ENCODE measurements at places on chromosomes 3 and 15.

GRCh38 chr3:103047640-103048039 lies 612.8 kb downstream of the ZPLD1 start:
- DNase-seq: no peak

- DNase-seq: no peak
These were observed 32.4 kb upstream of the SETMAR start for GRCh38 chr3:4270720-4271119.

GRCh38 chr15:50377867-50378751 lies 23.1 kb upstream of the GABPB1 start:
- no peak for DNase-seq

GRCh38 chr3:168884353-168884903 lies 779.1 kb downstream of the MECOM start:
- no peak for DNase-seq

- no peak for DNase-seq
These were observed 36.8 kb upstream of the SUCLG2 start for GRCh38 chr3:67691207-67691606.

GRCh38 chr3:52777959-52778805 lies 783 bp downstream of the ITIH1 start:
- DNase-seq: no peak

DNA sequence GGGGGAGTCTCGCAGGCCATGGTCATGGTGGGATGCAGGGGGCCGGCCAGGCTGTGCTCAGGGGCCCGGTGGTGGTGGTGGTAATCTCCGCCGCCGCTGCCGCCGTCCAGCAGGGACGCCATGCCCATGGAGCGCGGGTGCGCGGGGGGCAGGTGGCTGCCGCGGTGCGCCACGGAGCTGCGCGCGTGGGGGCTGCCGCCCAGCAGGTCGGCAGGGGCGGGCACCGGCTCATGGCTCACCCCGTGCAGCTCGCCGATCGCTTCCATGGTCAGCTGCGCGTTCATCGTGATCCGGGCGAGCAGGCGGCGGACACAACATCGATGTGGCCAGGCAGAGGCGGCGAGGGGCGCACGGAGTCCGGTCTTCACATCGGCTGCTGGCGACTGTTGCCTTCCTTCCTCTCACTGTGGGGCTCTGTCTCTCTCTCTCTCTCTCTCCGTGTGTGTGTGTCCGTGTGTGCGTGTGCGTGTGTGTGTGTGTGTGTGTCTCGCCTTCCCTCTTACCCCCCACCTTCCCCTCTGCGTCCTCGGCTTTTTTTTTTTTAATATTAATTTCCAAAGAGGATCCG lies 451 bp downstream of the ONECUT1 start:
- DNase-seq: no peak

DNA sequence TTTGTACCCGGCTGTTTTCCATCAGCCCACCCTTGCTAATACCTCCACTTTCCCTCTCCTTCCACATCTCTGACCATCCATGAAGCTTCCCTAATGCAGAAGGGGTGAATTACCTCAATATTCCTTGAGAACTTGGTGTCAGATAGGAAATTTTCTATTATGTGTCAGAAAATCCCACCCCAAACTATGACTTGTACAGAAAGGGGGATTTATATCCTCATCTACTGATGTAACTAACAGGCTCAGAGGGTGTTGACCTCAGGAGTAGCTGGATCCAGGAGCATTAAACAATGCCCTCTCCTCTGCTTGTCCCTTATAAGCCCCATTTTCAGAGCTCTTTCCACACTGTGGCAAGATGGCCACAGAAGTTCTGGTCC lies 242.8 kb upstream of the TLE3 start:
- no peak for DNase-seq

DNA sequence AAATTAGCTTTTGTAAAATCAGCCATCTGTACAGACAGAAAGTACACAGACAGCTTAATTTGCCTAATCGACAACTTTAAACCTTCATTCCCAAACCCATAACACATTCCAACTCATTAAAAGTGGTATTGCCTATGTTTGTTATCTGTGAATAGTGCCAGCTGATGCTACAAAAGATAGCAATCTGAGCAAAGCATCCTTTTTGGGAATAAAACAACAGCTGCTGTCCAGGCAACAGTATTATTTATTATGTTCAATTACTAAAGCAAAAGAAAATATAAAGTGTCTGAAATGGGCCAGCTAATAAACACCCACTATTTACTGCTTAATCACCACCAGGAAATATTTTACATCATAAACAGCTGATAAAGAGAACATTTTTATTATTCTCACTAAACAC lies 134.8 kb upstream of the ABI3BP start:
- no peak for DNase-seq

- no peak for DNase-seq
These were observed 28.6 kb upstream of the NDUFB4 start for GRCh38 chr3:120567370-120568201.

DNA sequence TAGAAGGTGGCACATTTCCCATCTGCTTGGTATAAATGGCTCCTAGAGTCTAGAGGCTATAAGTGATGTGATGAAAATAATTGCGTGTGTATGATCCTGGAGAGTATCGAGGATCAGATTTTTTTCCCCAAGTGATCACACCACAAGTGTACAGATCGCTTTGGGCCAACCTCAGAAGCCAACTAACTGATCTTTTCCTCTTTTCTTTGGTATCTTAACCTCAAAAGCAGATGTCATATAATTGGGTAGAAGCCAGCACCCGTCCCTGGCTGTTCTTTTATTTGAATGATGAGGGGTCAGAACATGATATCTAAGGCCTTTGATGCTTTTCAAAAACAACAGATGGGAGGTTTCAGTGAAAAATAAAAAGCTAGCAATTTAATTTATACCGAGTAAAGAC lies 3.3 kb downstream of the P2RY14 start:
- DNase-seq: no peak

- no peak for DNase-seq
These were observed 117.2 kb downstream of the OXSM start for GRCh38 chr3:25907081-25907480.

DNA sequence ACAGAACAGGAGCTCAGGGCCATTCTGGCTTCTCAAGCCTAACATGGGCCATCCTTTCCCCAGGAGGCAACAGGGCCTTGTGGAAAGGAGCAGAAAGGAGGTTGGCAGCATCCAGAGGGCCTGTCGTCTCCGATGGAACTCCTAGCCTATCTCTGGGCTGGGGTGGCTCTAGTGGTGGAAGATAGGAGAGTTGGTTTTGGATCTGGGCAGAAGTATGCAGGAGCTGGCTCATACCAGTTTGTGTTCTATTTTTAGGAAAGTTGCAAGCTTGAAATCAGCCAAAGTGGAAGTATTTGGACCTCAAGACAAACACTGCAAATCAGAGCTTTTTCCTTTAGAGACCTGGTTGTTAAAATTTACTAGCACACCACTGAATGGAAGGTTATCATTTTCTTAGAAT lies 35.4 kb upstream of the XCR1 start:
- DNase-seq: no peak

DNA sequence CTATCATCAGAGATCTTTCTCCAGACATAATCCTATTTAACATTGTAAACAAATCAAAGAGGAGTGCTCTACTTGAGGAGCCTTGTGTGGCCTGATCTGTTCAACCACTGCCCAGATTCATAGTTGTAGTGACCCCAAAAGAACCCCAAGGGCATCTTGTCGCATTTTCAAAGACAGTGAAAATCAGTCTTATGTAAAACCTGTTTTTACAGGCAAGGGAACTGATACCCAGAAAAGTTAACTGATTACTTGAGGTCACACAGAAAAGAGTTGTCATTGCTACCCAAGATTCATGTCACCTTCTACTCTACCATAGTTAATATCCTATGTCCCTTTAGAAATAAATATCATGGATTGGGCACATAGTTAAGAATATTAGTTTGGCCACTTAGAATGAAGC lies 40.5 kb upstream of the ARPP21 start:
- DNase-seq: no peak

DNA sequence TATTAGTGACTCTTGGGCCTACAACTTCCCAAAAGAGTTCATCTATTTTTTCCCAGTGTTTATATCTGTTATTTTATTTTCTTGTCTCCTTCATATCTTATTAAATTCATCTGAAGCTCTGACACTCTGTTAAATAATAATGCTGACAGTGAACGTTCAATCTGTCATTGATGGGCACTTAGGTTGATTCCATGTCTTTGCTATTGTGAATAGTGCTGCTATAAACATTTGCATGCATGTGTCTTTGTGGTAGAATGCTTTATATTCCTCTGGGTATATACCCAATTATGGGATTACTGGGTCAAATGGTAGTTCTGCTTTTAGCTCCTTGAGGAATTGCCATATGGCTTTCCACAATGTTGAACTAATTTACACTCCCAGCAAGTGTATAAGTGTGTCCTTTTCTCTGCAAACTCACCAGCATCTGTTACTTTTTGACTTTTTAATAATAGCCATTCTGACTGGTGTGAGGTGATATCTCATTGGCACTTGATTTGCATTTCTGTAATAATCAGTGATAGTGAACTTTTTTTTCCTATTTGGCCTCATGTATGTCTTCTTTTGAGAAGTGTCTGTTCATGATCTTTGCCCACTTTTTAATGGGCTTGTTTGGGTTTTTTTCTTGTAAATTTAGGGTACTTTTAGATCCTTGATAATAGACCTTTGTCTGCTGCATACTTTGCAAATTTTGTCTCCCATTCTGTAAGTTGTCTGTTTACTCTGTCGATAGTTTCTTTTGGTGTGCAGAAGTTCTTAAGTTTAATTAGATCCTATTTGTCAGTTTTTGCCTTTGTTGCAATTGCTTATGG lies 122.5 kb downstream of the LEKR1 start:
- DNase-seq: no peak

- no peak for DNase-seq
These were observed 39.3 kb downstream of the FGF7 start for GRCh38 chr15:49462232-49462844.

DNA sequence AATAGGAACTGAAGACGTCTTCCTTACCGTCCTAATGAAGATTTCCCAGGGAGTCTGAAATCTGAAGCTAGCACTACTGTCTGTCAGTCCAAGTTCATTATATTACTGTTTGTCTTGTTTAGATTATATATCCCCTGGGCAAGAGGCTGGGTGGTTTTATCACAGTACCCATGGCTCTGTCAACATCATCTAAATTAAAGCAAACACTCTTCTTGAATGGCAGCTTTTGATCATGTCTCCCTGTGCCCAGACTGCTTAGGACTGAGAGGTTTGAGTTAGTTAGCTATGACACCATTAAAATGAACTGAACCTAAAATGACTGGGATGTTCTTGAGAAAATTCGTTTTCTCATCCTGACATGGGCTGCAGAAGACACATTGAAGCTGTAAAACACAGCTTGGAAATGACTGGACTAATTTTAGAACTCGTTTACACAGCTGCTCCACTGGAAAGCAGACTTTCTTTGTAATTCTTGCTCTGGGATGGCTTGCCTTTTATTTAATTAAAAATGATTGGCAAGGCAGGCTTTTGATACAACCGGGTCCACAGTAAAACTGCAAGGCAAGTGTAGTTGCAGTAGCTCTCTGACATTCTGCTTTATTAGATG lies 243.5 kb downstream of the MFSD1 start:
- no peak for DNase-seq
